ENCODE measurements at places on chromosomes 7 and 10. TPM values are rescaled to one million over a fixed set of nuclear protein-coding genes. Genes with fewer than 3 reads are reported as not detected.
A peak's percentile ranks its signal among the peaks of the same experiment; 100 is the strongest.

GNAT3 gene
- total RNA-seq = not detected

METTL2B gene
- 34.0 TPM for total RNA-seq

SFTPA1 gene
- total RNA-seq = not detected

DNA sequence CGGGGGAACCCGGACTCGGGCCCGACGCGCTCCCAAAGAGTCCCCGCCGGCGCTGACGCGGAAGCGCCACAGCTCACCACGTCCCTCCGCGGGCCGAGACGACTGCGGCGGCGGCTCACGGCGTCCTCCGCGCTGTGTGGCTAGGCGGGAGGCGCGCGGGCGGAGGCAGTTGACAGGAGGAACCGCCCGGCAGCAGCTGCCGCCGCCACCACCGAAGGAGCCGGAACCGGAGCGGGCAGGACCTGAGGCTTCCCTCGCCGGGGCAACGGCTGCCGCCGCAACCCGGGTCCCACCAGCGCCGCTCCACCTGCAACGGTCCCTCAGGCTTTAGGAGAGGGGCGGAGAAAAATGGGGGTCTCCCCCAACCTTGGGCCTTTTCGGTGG is 334 bp downstream of the ZNF800 start:
- DNase-seq = peak; percentile 54

GRCh38 chr7:141660259-141660658 is 41.7 kb downstream of the DENND11 start:
- DNase-seq = no peak

- no peak for DNase-seq
Observed at GRCh38 chr7:129101746-129102145, 42.8 kb upstream of the TSPAN33 start.

DNA sequence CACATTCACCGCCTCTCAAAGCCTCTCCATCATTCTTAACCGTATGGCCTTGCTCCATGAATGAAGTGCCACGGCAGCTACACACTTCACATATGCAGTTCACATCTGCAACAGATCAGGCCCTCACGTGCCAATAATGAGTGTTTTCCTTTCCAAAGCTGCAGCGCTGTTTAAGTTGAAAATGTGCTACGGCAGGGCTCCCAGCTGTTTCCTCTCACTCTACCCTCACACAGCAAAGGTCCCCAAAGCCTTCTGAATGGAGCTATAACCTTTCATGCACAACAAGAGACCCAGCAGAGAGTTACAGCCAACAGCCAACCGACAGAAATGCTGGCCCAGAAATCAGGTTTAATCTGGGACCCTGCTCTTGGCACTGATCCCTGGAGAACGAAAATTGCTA is 236.1 kb downstream of the ELMO1 start:
- no peak for DNase-seq

Measured in thyroid gland (tissue), 4 donors.